ENCODE measurements at places on chromosomes 6 and 20. TPM values are rescaled to one million over a fixed set of nuclear protein-coding genes. Genes with fewer than 3 reads are reported as not detected.

The KIF13A gene
- 15.1 TPM for total RNA-seq

The COL11A2 gene
- under 0.01 TPM for total RNA-seq

The CYP39A1 gene
- 1.6 TPM for total RNA-seq

The SPATS1 gene
- not detected for total RNA-seq

The CTCFL gene
- total RNA-seq: 0.23 TPM

The FOXS1 gene
- 1.1 TPM for total RNA-seq

The VIP gene
- total RNA-seq: not detected

The SYNDIG1 gene
- 0.68 TPM for total RNA-seq

The THBD gene
- 10.4 TPM for total RNA-seq

The CLDN20 gene
- total RNA-seq: not detected

The ANKRD66 gene
- total RNA-seq: not detected

The DSP gene
- total RNA-seq: 1.6 TPM

The LAMA2 gene
- total RNA-seq: 154 TPM
